ENCODE measurements at places on chromosomes 3 and 15.

DNA sequence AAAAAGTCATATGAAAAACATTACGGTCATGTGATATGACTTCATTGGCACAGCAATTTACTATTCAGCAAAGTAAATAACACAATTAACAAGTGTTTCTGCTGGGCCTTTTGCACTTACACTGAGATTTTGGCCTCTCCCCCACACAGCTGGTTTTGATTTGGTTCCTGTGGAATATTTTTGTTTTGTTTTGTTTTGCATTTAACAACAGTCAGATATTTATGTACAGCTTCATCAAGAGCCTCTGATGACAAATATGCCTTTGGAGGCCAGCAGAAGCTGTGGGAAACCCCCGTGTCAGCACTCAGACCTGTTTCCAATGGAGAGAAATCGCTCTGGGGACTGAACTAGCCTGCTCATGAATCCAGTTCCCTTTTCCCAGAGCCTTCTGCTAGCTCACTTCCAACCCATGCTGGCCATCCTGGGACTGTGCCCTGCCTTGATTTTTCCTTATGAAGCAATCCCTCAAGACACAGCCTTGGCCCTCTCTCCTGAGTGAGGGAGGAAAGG, 161.9 kb downstream of the ATG7 start:
- H3K4me1 ChIP-seq, result peaks cover 4% of the 10 kb centered on the region
- no peak overlapping the region for H3K4me3 ChIP-seq
- H3K27ac ChIP-seq, result no peak overlapping the region
- no peaks in the 10 kb centered on the region for H3K27me3 ChIP-seq
- DNase-seq, result no peak
- no peaks in the 10 kb centered on the region for H3K36me3 ChIP-seq

DNA sequence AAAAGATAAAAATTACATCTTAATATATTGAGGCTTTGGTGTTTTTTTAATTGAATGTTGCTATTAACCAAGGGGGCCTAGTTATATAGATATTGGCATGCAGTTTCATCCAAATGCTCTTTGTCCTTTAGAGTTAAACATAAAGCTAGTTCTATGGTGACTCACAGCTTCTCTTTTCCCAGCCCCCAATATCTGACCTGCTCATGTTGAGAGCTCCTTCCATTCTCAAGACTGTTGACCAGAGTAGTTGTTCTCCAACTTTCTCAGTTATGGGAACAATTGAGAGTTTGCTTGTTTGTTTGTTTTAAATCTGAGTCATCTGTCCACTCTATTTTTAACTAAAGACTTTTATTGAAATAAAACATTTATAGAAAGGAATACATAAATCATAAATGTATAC, 15.8 kb upstream of the RARB start:
- no peak for DNase-seq
- H3K27ac ChIP-seq, result no peak overlapping the region
- H3K4me3 ChIP-seq, result no peak overlapping the region
- no peaks in the 10 kb centered on the region for H3K36me3 ChIP-seq
- no peaks in the 10 kb centered on the region for H3K4me1 ChIP-seq

GRCh38 chr3:170765419-170766078, 104.4 kb downstream of the RPL22L1 start:
- H3K36me3 ChIP-seq, result no peaks in the 10 kb centered on the region
- H3K4me1 ChIP-seq, result no peaks in the 10 kb centered on the region
- no peak for DNase-seq

- no peak overlapping the region for H3K27ac ChIP-seq
- no peak overlapping the region for H3K4me3 ChIP-seq
- H3K36me3 ChIP-seq, result peaks cover 9% of the 10 kb centered on the region
- H3K27me3 ChIP-seq, result no peaks in the 10 kb centered on the region
- H3K4me1 ChIP-seq, result no peaks in the 10 kb centered on the region
These were observed 20.7 kb downstream of the EIF2A start for GRCh38 chr3:150567328-150567727.

DNA sequence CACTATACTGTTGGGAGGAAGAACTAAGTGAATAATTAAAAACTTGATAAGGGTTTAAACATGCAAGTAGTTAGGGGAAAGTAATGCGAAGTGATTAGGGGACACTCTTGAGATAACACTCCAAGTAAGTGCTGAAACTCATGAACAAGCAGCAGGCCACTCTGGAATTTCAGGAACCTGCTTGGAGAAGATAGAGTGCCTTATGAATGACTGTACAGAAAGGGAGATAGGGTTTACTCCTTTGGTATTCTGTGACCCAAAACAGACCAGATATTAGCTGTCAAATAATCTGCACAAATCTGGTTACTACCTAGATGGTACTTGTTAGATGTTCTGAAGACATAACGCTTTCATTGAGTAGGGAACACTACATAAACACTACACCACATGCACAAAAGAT, 85.6 kb downstream of the FRMD4B start:
- H3K27me3 ChIP-seq, result no peaks in the 10 kb centered on the region
- no peak overlapping the region for H3K4me3 ChIP-seq
- H3K27ac ChIP-seq, result no peak overlapping the region
- DNase-seq, result no peak

GRCh38 chr3:170038434-170039110, 777 bp downstream of the GPR160 start:
- H3K4me3 ChIP-seq, result peak overlapping the region; percentile 94
- peak; percentile 60 for DNase-seq
- H3K27me3 ChIP-seq, result no peaks in the 10 kb centered on the region
- peak overlapping the region; percentile 92 for H3K27ac ChIP-seq
- peaks cover 30% of the 10 kb centered on the region for H3K4me1 ChIP-seq

- H3K27ac ChIP-seq, result no peak overlapping the region
- H3K36me3 ChIP-seq, result no peaks in the 10 kb centered on the region
- H3K4me3 ChIP-seq, result no peak overlapping the region
- H3K4me1 ChIP-seq, result no peaks in the 10 kb centered on the region
These were observed 541.0 kb upstream of the NAALADL2 start for GRCh38 chr3:174318181-174318580.

DNA sequence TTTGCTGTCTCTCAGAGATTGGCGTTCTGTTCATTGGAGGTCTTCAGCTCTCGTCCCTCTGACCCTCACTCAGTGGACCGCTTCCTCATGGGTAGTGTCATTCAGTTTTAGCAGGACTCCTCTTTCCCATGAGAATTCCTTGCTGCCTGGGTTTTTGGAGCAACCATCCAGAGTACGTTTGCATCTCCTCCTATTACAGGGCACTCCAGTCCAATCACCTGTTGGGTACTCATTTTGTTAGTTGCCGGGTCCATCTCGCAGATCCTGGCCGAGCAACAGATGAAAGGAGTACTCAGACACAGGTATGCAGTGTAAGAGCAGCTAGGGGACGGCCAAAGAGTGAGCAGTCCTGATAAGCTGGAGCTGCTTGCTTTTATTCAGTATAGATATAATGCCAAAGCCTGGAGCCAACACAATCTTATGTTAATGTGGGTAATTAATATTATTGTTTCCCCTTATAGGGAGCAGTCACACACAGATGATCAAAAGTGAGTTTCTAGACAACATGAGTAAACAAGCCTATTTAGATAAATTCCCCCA, 49.6 kb downstream of the ISG20 start:
- H3K36me3 ChIP-seq, result no peaks in the 10 kb centered on the region
- peaks cover 21% of the 10 kb centered on the region for H3K27me3 ChIP-seq
- H3K4me1 ChIP-seq, result peaks cover 8% of the 10 kb centered on the region
- no peak for DNase-seq

DNA sequence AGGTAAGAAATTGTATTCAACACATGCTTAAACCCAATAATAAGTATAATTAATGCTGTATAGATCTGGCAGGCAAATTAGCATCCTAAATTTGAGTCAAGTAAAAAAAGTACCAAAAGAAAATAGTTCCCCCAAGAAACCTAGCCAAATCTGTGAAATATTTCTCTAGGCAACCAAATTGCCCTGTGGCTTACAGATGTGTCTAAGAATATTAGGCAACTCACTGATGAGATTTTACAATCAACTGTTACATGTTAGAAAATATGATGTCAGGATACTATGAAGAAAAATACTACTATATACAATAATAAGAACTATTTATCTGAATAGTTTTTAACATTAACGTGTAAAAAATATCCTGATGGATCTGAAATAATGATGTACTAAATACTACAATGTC, 397.1 kb downstream of the TIGIT start:
- H3K27me3 ChIP-seq, result no peaks in the 10 kb centered on the region
- no peak for DNase-seq
- H3K36me3 ChIP-seq, result peaks cover 24% of the 10 kb centered on the region

GRCh38 chr15:61796056-61796455, 264.2 kb downstream of the VPS13C start:
- no peak for DNase-seq
- H3K27me3 ChIP-seq, result peaks cover 5% of the 10 kb centered on the region
- H3K4me3 ChIP-seq, result no peak overlapping the region

DNA sequence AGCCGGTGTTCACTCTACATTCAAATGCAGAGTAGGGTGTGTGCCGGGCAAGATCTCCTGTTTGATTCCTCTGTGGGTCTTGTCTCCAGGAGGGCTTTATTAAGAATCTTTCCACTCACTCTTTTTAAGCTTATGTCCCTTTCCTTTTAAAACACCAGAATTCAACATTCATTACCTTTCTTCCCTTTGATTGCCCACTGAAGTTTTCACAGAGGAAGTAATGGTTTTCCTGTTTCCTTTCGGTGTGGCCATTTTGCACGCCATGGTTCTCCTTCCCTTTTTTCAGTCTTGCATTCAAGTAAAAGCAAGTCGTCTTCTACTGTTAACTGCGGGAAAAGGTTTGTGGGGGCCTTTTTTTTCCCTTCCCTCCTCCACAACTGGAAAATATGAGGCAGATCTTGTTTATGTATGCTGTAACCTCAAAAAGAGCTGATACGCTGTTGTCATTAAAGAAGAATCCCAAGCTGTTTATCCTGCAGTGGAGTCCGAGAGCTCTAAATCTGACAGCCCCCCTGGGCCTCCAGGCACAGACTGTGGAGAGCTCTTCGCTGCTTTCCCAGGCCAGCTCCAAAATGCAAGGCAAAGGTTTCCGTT, 40.5 kb downstream of the FILIP1L start:
- H3K27ac ChIP-seq, result peak overlapping the region; percentile 41
- H3K27me3 ChIP-seq, result no peaks in the 10 kb centered on the region
- peak; percentile 23 for DNase-seq
- H3K36me3 ChIP-seq, result no peaks in the 10 kb centered on the region

- H3K4me1 ChIP-seq, result peaks cover 4% of the 10 kb centered on the region
- no peak overlapping the region for H3K4me3 ChIP-seq
- no peaks in the 10 kb centered on the region for H3K36me3 ChIP-seq
- DNase-seq, result peak; percentile 38
- no peak overlapping the region for H3K27ac ChIP-seq
These were observed 6.5 kb upstream of the ALDH1A3 start for GRCh38 chr15:100873029-100873677.

DNA sequence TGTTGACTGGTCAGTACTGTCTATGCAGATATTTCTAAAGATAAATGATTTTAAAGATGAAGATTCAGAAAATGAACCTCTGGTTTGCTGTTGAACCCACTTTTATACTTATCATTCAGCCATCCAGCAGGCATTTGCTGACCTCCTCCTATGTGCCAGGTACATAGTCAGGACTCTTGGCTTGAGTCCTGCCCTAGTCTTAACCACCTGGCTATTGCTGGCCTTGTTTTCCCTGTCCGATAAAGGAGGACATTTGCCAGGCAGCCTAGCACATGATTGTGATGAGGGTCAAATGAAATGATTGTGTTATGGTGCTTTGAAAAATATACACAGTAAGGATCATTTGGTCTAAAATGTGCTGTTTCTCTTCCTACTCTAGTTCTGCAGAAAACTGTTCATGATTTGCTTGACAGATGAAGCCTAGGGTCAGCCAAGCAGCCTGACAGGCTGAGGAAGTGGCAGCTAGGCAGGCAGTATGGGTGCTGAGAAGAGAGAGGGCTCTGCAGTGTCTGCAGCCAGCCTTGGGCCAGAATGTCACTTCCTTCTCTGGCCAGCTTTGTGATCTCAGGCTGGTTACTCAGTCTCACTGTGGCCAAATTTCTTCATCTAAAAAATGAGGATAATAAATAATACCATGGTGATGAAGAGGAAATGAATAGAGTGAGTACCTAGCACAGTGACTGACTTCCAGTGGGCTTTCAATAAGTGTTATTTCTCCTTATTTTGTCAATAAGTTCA, 13.8 kb downstream of the EXOSC7 start:
- H3K27ac ChIP-seq, result no peak overlapping the region
- H3K36me3 ChIP-seq, result peaks cover 10% of the 10 kb centered on the region
- no peak overlapping the region for H3K4me3 ChIP-seq

GRCh38 chr3:31981206-31982181, at the start of the genes OSBPL10 and ZNF860:
Gene OSBPL10, minus strand, starts transcription at chr3:31981262. Its CDS starts 83 bp downstream, at chr3:31981179.
Gene ZNF860, plus strand, starts transcription at chr3:31981750. Its CDS starts 7,330 bp downstream, at chr3:31989080.
- DNase-seq, result peak; percentile 56
- peak within 1 kb of the TSS; percentile 98 for H3K27ac ChIP-seq
- peak within 1 kb of the TSS; percentile 97 for H3K4me3 ChIP-seq
- peaks cover 10% of the 10 kb centered on the region for H3K36me3 ChIP-seq
- H3K4me1 ChIP-seq, result peaks cover 76% of the 10 kb centered on the region

DNA sequence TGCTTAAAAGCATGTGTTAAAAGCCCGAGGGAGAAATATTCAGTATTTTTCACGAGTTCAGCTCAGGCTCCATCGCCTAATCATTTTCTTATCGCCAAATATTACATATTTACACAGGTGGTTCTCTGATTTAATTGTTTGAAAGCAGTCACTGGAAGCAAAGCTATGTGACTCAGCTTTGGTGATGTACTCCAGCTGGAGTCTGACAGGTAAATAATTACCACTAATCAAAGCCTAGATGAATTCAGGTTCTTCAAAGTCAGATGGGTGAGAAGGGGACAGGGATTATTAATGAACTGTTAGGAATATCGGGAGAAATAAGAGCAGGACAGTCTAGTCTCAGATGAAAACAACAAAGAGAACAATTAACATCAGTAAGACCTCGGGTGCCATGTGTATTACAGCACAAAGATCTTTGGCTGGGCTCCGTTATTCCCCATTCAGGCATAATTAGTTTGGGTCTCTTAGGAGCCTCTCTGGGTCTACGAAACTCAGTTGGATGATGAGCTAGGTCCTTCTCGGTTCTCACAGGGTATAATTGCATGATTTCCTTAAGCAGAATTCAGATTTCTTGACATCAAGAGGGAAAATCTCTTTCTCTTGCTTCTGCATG, 331.7 kb upstream of the ADAMTS9 start:
- H3K27ac ChIP-seq, result no peak overlapping the region
- H3K27me3 ChIP-seq, result no peaks in the 10 kb centered on the region
- DNase-seq, result no peak
- H3K4me3 ChIP-seq, result no peak overlapping the region

GRCh38 chr3:122560680-122561079, 3.4 kb downstream of the PARP9 start:
- peaks cover 41% of the 10 kb centered on the region for H3K4me1 ChIP-seq
- no peaks in the 10 kb centered on the region for H3K27me3 ChIP-seq
- peaks cover 10% of the 10 kb centered on the region for H3K36me3 ChIP-seq
- DNase-seq, result peak; percentile 61

DNA sequence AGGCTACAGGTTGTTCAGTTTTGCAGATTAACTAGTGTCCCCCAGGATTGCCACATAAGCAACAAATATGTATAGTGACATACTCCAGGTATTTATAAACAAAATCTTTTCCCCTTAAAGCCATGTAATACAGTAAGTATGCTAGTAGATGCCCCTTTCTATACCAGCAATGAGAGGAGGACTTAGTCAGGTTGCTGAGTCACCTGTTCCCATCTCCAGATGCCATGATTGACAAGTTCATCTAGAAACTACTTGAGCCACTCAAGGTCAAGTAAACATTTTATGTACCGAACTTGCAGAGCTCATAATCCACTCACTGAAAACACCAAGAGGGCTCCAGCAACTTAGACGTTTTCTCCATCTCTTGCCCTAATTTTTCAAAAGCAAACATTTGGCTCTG, 18.2 kb downstream of the SLC9A9 start:
- peaks cover 26% of the 10 kb centered on the region for H3K4me1 ChIP-seq
- peaks cover 6% of the 10 kb centered on the region for H3K36me3 ChIP-seq
- no peak overlapping the region for H3K4me3 ChIP-seq
- H3K27me3 ChIP-seq, result no peaks in the 10 kb centered on the region
- no peak for DNase-seq

Measured in naive B cell (primary cell).